ENCODE measurements at places on chromosomes 1 and 21. TPM values are rescaled to one million over a fixed set of nuclear protein-coding genes. Genes with fewer than 3 reads are reported as not detected.

GRCh38 chr1:75265792-75266191 lies 131.6 kb downstream of the LHX8 start:
- no peak overlapping the region for H3K27ac ChIP-seq
- no peaks in the 10 kb centered on the region for H3K4me1 ChIP-seq
- H3K27me3 ChIP-seq, result no peaks in the 10 kb centered on the region
- H3K36me3 ChIP-seq, result no peaks in the 10 kb centered on the region
- DNase-seq, result no peak

GRCh38 chr1:62687421-62687902 lies 724 bp downstream of the DOCK7 start:
- H3K4me3 ChIP-seq, result peak overlapping the region; percentile 67
- no peak overlapping the region for H3K27ac ChIP-seq
- no peak for DNase-seq
- no peaks in the 10 kb centered on the region for H3K36me3 ChIP-seq
- peaks cover 10% of the 10 kb centered on the region for H3K4me1 ChIP-seq

DNA sequence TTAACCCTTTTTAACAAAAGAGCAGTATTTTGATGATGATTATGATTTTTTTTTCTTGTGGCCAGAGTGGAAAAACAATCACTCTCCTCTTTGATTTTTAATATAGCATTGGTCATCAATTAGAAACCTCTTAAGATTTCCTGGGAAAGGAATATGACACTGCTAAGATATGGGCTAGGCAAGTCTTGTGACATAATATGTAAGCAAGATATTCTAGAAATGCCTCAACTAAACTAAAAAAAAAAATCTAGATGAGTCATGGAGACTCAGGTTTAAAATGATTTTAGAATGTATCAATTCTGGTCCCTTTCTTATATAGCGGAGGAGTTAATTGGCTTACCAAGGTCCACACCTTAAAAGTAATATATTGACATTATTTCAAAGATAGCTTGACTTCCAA lies 60.3 kb upstream of the JUN start:
- no peak overlapping the region for H3K4me3 ChIP-seq
- H3K36me3 ChIP-seq, result no peaks in the 10 kb centered on the region
- H3K4me1 ChIP-seq, result no peaks in the 10 kb centered on the region
- no peak for DNase-seq
- H3K27ac ChIP-seq, result no peak overlapping the region

DNA sequence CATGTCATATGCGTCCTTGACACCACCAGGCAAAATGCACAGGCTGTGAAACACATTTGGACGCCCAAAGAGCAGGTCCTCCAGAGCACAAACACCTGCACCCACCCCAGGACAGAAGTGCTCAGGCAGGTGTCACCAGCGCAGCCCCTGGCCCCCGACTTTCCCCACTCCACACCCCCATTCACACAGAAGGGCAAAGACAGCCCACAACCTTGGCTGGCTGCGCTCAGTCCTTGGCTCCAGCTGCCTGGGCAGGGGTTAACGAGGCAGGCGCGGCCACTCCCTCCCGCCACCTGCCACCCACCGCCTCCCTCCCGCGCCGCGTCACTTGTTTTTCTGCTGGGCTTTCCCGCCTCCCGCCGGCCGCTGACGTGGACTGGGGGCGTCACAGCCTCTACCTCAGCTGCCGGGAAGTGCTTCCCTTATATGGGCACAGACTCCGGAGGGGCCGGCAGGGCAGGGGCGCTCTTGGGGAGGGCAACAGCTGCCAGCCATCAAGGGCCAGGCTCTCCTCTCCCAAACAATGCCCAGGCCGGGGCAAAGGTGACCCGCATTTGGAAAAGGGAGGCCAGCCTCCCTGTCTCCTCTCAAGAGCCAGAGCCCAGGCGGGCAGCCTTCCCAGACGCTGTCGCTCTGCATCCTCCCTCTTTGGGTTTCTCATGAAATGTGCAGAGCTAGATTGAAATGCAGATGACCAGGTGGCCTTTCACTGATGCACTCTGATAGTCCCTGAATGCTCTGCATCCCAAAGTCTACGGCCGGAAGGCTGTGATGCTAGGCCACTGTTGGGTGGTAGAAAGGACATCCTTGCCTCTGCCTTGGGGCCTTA lies 14.8 kb upstream of the BTG2 start:
- peaks cover 66% of the 10 kb centered on the region for H3K4me1 ChIP-seq
- no peaks in the 10 kb centered on the region for H3K36me3 ChIP-seq
- peak; percentile 98 for DNase-seq

DNA sequence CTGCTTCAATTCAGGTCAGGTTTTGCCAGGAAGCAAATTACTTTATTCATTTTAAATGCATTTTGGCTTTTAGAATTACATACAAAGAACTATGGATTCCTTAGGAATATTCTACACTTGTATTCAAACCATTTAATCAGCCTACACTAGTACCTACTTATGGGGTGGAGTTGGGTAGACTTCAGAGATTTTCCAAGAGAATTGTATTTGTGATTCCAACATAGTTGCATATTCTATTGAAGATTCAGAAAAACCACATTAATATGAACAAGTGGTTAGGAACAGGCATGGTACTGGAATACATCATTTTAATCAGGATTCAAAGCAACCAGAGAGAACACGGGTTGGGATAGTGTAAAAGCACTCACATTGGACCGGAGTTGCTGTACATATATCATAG lies 33.4 kb downstream of the LUZP1 start:
- H3K27me3 ChIP-seq, result no peaks in the 10 kb centered on the region
- H3K36me3 ChIP-seq, result no peaks in the 10 kb centered on the region
- no peak overlapping the region for H3K27ac ChIP-seq
- no peak for DNase-seq

DNA sequence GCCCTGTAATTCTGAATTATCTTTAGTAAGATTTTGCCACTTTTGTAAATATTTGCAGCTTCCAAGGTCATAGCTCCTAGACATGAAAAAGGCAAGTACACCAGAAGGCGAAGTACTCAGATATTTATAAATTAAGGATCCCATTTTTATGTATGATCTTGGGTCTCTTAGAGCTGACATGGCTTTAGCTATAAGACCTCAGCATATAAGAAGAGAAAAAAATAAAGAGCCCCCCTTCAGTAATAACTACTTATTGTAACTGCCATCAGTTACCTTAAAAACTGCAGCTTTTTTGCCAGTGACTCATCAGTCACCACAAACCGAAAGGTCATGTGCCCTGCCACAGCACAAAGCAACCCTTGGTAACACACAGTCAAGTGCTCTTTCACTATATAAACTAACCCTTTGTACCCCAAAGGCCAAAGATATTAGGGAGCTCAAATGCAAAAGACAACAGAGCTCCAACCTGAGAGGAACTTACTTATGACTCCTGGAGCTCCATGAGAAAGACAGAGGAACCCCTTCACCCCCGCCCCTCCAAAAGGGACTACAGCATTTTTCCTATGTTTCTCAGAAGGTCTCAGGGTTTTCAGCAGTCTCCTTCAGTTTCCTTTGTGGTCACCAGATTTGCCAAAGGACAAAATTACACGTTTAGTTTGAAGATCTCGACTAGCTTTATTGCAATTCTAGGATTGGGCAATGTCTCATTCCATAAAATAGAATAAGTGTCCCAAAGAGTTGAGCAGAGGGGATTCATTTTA lies 219.8 kb upstream of the DUSP10 start:
- no peak overlapping the region for H3K27ac ChIP-seq
- H3K27me3 ChIP-seq, result no peaks in the 10 kb centered on the region
- H3K4me3 ChIP-seq, result no peak overlapping the region
- DNase-seq, result peak; percentile 46
- peaks cover 4% of the 10 kb centered on the region for H3K4me1 ChIP-seq

GRCh38 chr1:94542088-94542870 lies 720 bp upstream of the F3 start:
- peaks cover 38% of the 10 kb centered on the region for H3K27me3 ChIP-seq
- peaks cover 12% of the 10 kb centered on the region for H3K4me1 ChIP-seq
- no peak overlapping the region for H3K27ac ChIP-seq
- H3K4me3 ChIP-seq, result peak overlapping the region; percentile 36

DNA sequence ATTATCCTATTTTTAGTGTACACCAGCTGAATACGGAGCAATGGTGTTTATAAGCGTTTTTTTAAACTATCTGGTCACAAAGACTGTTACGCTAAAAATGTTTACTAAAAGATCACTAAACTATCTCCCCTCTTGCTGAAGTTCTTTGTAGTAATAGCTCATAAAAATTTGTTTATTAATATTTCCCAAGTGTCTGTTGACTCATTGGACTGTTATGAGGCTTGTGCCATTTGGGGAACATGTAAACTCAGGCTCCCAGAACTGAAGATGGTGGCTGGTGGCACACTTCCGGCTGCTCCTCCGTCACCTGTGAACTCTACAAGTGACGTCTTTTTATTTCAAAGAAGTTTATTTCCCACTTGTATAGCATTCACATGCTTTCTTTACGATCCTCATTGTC lies 46.3 kb downstream of the AIDA start:
- H3K27ac ChIP-seq, result no peak overlapping the region
- H3K4me3 ChIP-seq, result no peak overlapping the region
- H3K4me1 ChIP-seq, result no peaks in the 10 kb centered on the region
- no peaks in the 10 kb centered on the region for H3K27me3 ChIP-seq
- DNase-seq, result no peak
- peaks cover 81% of the 10 kb centered on the region for H3K36me3 ChIP-seq

DNA sequence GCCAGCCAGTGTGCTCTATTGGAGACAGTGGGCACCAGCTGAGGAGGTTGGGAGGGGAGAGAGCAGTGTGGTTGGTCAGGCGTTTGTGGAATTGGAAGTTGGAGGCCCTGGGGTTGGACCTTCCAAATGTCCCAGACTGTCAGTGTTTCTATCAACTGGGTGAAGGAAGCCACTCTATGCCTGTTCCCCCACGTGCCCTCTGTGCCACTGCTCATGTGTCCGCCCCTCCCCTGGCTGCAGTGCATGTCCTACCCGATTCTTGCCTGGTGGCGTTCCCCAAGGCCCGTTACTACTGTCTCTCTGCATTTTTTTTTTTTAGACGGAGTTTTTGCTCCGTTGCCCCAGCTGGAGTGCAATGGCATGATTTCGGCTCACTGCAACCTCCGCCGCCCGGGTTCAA lies 21.1 kb downstream of the ADORA1 start:
- H3K4me1 ChIP-seq, result no peaks in the 10 kb centered on the region
- no peak for DNase-seq
- H3K27me3 ChIP-seq, result no peaks in the 10 kb centered on the region
- no peak overlapping the region for H3K27ac ChIP-seq

DNA sequence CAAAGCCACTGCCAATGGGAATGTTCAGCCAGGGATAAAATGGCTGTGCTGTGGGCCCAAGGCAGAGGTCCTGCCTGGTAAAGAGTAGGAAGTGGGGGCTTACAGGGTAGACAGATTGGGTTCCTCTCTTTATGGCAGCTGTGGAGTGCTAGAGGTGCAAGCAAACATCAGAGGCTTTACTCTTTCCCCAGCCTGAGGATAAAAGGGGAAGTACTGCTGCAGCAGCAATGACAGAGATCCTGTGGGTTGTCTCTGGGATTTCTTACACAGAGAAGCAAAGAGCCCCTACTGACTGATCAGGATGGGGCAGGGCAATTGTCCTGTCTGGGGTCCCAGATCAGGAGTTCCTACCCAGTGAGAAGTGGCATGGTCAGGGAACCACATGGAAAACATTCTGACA lies 54.2 kb downstream of the DRAM2 start:
- H3K4me3 ChIP-seq, result no peak overlapping the region
- H3K4me1 ChIP-seq, result no peaks in the 10 kb centered on the region
- no peak overlapping the region for H3K27ac ChIP-seq
- H3K36me3 ChIP-seq, result no peaks in the 10 kb centered on the region

GRCh38 chr1:198858033-198858432 lies 219.2 kb downstream of the PTPRC start:
- H3K27ac ChIP-seq, result no peak overlapping the region
- no peak overlapping the region for H3K4me3 ChIP-seq
- DNase-seq, result no peak
- no peaks in the 10 kb centered on the region for H3K4me1 ChIP-seq
- H3K27me3 ChIP-seq, result no peaks in the 10 kb centered on the region

DNA sequence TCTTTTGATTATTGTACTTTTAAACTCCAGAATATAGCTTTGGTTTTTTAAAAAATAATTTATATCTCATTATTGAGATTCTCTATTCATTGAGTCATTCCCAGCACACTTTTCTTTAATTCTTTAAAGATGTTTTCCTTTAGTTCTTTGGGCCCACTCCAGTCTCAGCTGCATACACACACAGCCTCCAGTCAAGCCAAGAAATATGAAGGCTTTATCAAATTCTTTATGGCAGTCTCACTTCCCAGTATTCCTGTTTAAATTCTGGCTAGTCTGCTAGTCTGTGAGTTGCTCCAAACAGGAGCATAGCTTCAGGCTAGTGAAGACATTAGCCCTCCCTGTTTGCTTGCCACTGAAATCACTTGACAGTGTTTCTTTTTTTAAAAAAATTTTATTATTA lies 61.2 kb downstream of the CRP start:
- H3K27me3 ChIP-seq, result no peaks in the 10 kb centered on the region
- no peak overlapping the region for H3K4me3 ChIP-seq
- no peak for DNase-seq
- no peaks in the 10 kb centered on the region for H3K36me3 ChIP-seq

DNA sequence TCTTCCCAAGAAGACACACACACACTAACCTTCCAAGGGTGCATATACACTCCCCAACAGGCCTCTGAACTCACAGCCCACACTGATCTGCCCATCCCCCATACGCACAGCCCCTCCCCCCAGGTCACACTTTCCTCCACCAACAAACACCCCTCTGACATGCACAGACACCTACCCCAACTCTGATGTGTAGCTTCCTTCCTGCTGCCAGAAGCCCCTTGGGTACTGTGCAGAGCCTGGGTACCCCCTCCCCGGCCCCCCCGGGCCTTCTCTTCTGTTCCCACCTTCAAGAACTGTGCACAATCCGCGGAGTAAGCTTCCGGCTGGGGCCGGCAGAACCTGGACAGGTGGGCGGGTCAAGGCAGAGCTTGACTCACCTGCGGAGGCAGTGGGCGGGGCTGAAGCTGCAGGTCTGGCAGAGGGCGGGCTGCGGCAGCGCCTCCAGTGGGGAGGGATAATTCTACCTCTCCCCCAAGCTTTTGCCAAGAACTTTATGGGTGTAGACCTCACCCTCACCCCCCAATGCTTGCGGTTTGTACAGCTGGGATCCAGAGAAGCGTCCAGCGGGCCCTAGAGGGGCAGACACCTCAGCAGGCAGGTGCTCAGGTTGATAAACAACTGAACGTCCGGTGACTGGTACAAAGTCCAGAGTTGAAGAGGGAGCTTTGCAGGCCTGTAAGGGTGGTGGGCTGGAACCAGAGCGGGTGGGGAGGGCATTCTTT lies at the start of gene C1orf210:
TSS of gene C1orf210 (minus strand) at position 313 of the 722 bp plus-strand sequence. CDS start 2,311 bp downstream, outside the sequence.
- H3K4me1 ChIP-seq, result no peaks in the 10 kb centered on the region
- H3K36me3 ChIP-seq, result no peaks in the 10 kb centered on the region
- H3K27ac ChIP-seq, result no peak within 1 kb of the TSS
- DNase-seq, result no peak
- H3K4me3 ChIP-seq, result no peak within 1 kb of the TSS

The TMPRSS15 gene
- not detected for total RNA-seq

The FCRL3 gene
- total RNA-seq, result 69.8 TPM

The CD1E gene
- total RNA-seq, result not detected

The LAD1 gene
- 0.68 TPM for total RNA-seq

The IGSF3 gene
- 0.05 TPM for total RNA-seq

The ZNF593OS gene
- not detected for total RNA-seq

The EGLN1 gene
- total RNA-seq, result 24.5 TPM

Measured in natural killer cell (primary cell).